Glutamatergic neuron (in vitro differentiated cells): ENCODE measurements at places on chromosomes 2 and 18. TPM values are rescaled to one million over a fixed set of nuclear protein-coding genes. Genes with fewer than 3 reads are reported as not detected.

Gene AQP4
- total RNA-seq = not detected

Gene RPL37A
- 1,757 TPM for total RNA-seq

Gene LYPD6B
- total RNA-seq = 0.69 TPM

Gene LYPD6
- total RNA-seq = 1.5 TPM

Gene EMX1
- 0.54 TPM for total RNA-seq

Gene THSD7B
- total RNA-seq = 182 TPM

Gene C1QL2
- total RNA-seq = not detected

Gene TEX261
- total RNA-seq = 43.0 TPM

Gene TEKT4
- total RNA-seq = not detected

Gene DPP4
- 0.20 TPM for total RNA-seq

Gene RAB6C
- 0.25 TPM for total RNA-seq

Gene CYB5A
- total RNA-seq = 28.3 TPM

Gene RESP18
- total RNA-seq = not detected

Gene MC5R
- total RNA-seq = not detected

Gene NETO1
- 5.5 TPM for total RNA-seq

Gene GALNT13
- total RNA-seq = 5.5 TPM

Gene ALPG
- total RNA-seq = 2.4 TPM

Gene DSG4
- total RNA-seq = not detected

Gene RBM43
- total RNA-seq = 1.1 TPM

Gene RSAD2
- not detected for total RNA-seq

Gene HOXD8
- 0.27 TPM for total RNA-seq

Gene SLC8A1
- total RNA-seq = 1.9 TPM

Gene GAD1
- 0.44 TPM for total RNA-seq

Gene STARD6
- total RNA-seq = not detected

Gene CTIF
- 137 TPM for total RNA-seq

Gene UGT1A3
- total RNA-seq = not detected

Gene GAL3ST2
- total RNA-seq = 0.42 TPM

Gene VIT
- total RNA-seq = not detected

Gene PAX8
- 1.4 TPM for total RNA-seq

Gene SATB2
- 20.8 TPM for total RNA-seq

Gene SERPINB4
- not detected for total RNA-seq

Gene VWC2L
- total RNA-seq = 0.15 TPM

Gene D2HGDH
- 12.5 TPM for total RNA-seq

Gene CCDC85A
- 12.1 TPM for total RNA-seq
